ENCODE measurements at places on chromosomes 5 and 9.

DNA sequence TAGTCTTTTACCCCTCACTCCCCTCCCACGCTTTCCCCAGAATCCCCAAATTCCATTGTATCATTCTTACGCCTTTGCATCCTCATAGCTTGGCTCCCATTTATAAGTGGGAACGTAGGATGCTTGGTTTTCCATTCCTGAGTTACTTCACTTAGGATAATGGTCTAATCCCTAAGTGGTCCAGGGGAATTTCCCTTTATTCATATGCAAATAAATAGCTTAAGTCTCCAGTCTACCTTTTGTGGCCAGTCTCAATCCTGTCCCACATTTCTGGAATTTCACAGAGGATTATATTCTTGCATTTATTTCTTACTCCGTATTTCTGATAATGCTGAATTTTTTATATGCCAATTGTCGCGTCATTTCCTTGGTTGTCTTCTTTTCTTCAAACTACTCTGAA, 245.6 kb upstream of the DAB2 start:
- no peak for DNase-seq

DNA sequence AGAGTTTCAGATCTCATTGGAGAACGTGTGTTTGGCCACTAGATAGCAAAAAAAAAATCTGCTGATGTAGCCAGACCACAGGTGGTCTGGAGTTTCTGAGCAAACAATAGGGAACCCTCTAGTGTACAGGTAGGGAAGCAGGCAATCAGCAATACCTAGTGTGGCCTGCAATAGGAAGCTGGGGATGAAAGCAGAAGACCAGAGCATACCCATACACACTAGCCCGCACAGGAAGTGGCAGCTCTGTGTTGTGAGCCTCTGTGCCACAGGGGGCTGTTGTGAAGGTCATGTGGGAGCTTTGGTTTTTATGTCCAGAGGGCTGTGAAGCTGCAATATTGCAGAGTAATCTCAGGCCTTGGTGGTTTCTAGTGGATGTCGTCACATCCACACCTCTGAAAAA, 81.2 kb downstream of the MTAP start:
- no peak for DNase-seq

DNA sequence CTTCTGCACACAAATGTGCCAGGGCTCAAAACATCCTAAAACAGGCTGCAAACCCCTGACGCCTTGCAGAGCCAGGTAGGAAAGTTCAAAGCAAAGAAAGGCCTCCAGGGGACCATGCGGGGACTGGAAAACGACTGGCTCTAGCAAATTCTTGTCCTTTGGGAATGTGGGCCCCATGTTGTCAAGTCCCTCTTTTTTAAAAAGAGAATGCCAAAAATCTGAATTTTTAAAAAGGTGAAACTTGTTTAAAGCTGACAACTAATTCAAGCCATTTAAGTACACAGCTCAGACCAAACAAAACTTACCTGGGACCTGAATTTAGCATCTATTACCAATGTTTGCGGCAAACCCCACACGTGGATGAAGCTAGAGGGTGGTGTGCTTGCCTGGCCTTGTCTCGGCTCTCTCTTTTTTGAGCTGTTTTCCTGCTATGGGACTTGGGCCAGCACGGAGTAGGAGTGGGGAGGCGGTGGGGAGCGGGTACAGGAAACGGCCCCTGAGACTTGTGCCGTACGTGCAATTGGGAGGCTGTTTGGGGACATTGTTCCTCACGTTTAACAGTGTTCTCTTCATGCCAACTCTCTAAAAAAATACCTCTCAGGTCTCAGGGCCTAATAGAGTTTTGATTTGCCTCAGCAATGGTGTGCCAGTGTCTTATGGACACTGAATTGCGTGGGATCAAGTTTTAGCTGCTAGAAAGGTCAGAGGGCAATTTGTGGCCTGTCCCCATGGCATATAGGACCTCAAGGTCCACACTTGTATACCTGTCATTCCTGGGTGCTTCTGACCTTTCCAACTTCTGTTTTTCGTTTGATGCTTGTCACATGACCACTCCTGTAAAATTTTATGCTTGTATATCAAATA, 15.1 kb upstream of the PHF19 start:
- DNase-seq, result no peak

DNA sequence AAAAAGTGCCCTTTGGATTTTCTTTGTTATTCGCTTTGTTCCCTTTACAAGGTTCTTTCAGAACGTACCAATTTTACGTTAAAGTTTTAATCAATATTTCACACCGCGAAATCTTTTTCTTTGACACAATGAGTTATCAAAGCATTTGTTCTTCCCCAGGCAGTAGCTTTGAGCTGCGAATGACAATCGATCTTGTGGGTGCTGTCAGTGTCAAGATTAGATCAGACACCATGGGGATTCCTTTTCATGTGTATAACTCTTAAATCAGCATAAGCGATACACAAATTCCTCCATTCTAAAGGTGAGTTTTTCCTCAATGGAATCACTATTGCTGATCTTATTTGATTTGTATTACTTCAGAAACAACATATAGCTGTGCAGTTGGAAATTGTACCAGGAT, 145.5 kb downstream of the ST8SIA4 start:
- DNase-seq, result no peak

GRCh38 chr5:140114341-140115185, 654 bp downstream of the PURA start:
- DNase-seq, result peak; percentile 34

GRCh38 chr5:34660444-34660843, 4.3 kb downstream of the RAI14 start:
- DNase-seq, result no peak

DNA sequence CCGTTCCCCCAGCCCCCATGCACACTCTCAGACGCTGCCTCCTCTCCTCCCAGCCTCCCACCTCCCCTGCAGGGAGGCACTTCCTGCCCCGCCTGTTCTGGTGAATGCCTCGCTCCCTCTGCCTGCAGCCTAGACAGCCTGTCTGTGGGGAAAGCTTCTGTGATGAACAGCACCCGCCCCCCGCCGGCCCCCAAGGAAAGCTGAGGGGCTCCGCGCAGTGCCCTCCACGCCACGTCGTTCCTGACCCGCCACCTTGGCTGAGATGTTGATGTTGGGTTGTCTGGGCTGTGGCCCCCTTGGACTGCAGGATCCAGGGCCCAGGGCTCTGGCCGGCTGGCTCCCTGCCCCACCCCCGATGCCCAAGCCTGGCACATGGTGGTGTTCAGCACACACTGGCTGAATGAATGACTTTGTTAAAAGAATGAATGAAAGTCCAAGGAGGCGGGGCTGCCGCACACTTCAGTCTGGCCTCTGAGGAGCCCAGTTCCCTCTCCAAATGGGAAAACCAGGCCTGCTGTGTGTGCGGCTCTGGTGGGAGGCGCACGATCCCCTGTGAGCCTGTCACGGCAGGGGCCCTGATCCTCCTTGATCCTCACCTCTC, 2.1 kb upstream of the MYMK start:
- DNase-seq, result no peak

- no peak for DNase-seq
Measured at GRCh38 chr5:72226950-72227349, 93.1 kb downstream of the MRPS27 start.

DNA sequence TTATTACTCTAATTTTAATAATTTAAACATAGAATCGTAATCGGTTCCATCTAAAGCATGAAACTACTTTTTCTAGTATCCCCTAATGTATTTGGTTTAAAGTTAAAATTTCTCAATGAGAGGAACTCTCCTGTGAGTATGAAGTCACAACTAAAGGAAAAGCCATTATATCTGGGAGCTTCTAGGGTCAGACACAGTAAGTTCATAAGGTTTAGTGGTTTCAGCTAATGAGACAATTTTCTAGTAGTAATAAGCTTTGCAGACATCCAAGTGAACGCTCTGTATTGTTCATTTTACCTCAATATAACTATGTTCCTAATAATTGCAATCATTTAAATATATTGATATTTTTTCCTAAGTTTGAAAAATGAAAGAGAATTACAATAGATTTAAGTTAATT, 364.4 kb upstream of the CDH9 start:
- no peak for DNase-seq

DNA sequence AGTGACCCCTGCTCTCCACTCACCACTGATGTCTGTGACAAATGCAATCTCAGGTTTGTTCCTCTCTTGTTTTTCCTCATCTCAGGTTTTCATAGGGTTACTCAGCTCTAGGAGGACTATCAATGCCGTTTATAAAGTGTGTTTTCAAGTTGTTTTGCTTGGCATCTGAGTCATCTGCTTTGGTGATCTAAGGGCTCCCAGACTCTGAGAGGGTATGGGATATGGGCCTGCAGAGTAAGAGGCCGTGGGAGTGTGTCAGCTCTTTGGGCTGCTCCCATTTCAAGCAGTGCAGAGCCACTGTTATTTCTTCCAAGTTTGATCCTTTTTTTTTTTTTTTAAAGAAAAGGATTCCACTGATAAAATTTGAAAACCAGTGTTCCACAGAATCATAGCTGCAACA, 46.3 kb downstream of the NNT start:
- no peak for DNase-seq

- DNase-seq, result no peak
Measured at GRCh38 chr5:180739271-180739670, 587 bp downstream of the OR2Y1 start.

DNA sequence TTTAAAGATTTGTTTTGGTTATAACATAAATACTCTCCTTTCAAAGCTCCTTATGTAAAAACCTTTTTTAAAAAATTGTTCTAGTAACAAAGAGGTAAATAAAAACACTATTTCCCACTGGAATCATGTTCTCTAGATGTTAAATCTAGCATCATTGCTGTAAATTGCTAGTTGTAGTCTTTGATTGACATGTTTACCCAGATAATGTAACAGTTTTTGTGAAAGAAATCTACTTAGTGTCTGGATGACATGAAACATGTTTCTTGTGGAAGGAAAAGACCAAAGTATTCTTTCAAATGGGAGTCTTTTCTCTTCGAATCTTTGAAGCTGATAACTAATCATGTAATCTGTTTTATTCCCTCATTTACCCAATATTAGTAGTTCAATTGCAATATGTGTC, 1565.9 kb upstream of the WWC1 start:
- DNase-seq, result no peak

DNA sequence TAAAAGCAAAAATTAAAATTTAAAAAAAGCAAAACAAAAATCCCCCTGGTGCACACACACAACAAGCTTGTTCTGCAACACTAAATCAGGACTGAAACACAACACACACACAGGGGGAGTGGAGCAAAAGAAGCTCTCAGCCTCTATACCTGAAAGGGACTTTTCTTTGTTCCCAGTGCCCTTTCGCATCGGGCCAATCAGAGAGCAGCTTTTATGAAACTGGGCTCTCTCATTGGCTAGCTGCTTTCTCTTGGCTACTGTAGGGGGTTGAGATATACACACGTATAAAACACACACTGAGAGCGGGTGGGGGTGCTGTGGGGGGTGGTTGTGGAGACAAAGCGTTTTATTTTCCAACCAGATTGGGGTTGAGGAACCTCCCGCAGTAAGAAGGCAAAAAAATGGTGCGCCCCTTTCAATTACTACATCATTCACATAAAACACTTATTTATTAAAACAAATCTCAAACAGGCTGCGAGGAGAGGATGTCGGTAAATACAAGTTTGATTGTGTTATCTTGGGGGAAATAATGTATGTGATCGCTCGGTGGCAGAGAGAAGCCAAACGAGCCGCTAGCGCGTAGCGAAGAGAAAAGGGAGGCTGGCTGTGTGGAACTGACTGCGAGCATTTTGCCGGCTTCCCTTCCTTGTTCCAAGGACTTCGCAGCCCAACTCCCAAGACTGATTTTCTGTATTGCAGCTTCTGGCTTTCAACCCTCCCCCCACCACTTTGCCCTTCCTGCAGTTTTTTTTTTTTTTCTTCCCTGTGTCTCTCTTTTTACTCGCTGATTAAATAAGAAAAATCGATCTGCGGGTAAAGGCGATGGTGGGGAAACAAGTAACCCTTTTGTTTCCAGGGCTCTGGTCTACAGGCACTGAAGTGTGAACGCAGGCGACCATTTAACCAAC, 2.5 kb upstream of the ZNF608 start:
- no peak for DNase-seq

- no peak for DNase-seq
Measured at GRCh38 chr9:95028853-95029219, 288.7 kb downstream of the FANCC start.

GRCh38 chr5:93570294-93571113, 10.5 kb downstream of the NR2F1-AS1 start:
- DNase-seq, result no peak

- DNase-seq, result no peak
Measured at GRCh38 chr5:97102010-97102470, 40.4 kb downstream of the LIX1 start.

GRCh38 chr5:126677121-126677520, 76.4 kb downstream of the PHAX start:
- DNase-seq, result no peak

GRCh38 chr5:142426129-142427014, 101.6 kb upstream of the SPRY4 start:
- DNase-seq, result no peak

DNA sequence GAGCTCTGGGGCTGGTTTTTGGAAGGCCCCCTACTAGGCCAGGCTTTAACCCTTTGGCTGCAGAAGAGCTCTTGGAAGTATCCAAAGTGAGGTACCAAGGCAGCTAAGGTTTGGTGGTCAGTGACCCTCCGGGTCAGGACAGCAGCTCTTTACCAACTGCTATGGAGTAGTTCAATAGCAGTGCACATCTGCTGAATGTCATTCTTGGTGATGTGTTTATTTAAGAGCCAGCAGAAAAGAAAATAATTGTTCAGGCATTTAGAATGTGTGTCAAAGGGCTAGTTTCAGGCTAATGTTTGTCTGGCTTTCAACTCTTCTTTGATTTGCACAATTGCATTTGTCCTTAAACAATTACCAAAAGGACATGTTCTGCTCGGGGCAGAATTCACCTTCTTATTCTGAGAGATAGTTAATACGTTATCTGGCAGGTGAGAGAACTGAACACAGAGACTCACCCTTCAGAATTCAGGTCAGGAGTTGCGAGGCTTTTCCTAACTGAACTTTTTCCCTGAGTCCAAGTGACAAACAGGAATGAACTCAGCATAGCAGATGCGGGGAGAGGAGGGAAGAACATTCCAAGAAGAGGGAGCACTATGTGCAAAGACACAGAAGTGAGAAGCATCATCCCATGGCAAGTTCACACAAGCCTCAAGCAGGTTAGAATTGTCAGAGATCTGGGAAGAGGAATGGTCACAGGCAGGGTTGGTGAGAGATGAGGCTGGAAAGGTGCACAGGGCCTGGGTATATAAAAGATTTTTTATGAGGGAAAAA, 556.7 kb upstream of the TLE4 start:
- DNase-seq, result no peak

Data from stimulated activated CD4-positive, alpha-beta T cell treated with anti-CD3 and anti-CD28 coated beads, Interleukin-4, amount 100 ng/mL, for 1 hour (primary cell).